ENCODE measurements at places on chromosomes 2 and 18. TPM values are rescaled to one million over a fixed set of nuclear protein-coding genes. Genes with fewer than 3 reads are reported as not detected.

DOCK10 gene
- 154 TPM for total RNA-seq

ATP6V1B1 gene
- total RNA-seq: not detected

- no peak for DNase-seq
These were observed 1319.3 kb upstream of the CDH2 start for GRCh38 chr18:29496152-29496680.

GRCh38 chr2:145741636-145742035 lies 1221.7 kb upstream of the ZEB2 start:
- no peak for DNase-seq

GRCh38 chr2:160044728-160045127 lies 17.7 kb downstream of the PLA2R1 start:
- no peak for DNase-seq

GRCh38 chr2:168671932-168672331 lies 130.5 kb upstream of the NOSTRIN start:
- no peak for DNase-seq

DNA sequence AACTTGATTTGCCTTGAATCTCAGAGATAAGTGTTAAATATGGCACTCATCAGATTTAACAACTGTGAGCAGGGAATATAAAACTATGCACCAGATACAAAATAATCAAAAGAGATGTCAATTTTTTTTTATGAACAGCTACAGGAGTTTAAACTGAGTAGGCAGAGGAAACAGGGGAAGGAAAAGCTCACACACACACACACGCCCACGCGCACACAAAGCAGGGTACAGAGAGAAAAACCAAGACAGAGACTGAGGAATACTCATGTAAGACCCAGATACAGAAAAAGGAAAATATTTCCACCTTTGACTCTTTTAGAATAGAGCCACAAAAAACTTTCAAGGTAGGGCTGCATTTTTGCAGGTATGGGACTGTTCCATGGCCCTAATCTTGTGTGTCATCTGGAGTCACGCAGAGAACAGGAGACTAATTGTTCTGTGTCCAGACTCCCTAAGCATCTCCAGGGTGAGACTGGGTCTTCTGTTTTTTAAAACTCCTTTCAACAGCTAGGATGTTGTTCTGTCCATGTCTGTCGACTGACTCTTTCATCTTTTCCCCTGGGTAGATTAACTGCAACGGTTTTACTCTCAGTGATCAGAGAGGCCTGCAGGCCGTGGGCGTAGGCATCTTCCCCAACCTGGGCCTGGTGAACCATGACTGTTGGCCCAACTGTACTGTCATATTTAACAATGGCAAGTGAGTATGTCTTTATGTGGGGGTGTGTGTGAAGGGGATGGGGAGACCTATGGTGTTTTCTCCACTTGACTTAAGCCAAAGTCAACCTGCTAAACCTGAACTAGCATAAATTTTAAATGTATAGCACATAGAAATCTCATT lies 23.0 kb downstream of the SMYD1 start:
- peak; percentile 24 for DNase-seq

DNA sequence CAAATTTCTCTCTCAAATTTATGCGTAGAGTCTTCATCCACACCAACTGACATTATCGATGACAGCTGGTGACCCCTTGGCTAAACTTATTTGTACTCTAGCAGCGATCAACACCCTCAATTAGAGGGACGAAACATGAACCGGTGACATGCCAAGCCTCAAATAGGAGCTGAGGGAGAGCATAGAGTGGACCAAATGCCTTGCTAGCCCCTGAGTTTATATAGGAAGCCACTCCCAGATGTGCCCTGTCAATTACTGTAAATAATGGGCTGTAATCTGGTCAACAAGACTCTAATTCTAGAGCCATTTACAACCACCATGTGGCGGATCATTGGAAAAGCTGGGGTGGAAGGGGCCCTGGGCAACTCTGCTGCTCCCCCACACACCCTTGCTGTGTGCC lies 47.6 kb upstream of the FHL2 start:
- DNase-seq: no peak

GRCh38 chr2:235670974-235671787 lies 177.3 kb downstream of the AGAP1 start:
- DNase-seq: no peak
